ENCODE measurements at places on chromosomes 2 and 18.

DNA sequence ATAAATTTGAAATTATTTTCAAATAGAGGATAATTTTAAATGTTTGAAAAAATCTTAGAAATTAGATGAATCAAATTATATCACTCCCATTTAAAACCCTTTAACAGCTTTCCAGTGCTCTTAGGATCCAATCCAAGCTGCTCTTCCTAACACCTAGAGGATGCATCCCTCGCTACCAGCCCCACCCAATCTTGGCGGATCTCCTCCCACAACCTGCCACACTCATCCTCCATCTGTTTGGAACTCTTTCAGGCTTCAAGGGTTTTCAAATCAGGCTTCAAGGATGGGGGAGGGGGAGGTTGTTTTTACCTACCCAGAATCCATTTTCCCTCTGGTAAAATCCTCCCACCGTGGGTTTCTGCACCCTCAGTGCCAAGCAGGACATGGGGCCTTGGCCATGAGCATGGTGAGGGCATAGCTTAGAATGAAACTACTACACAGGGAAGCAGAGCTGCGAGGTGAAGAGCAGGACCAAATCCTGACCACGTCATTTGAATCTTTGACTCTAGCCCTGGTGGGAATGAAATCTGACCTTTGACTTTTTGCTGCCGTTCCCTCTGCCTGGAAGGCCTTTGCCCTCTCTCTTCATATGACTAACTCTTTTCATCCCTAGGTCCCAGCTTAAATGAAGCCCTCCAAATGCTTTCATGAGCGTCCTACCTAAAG lies 113.0 kb upstream of the MAPRE2 start:
- H3K4me1 ChIP-seq, result peaks cover 5% of the 10 kb centered on the region
- H3K36me3 ChIP-seq, result no peaks in the 10 kb centered on the region
- no peak overlapping the region for H3K4me3 ChIP-seq
- DNase-seq, result no peak
- no peak overlapping the region for H3K27ac ChIP-seq
- H3K27me3 ChIP-seq, result no peaks in the 10 kb centered on the region

- H3K27me3 ChIP-seq, result peaks cover 8% of the 10 kb centered on the region
- H3K4me1 ChIP-seq, result no peaks in the 10 kb centered on the region
- DNase-seq, result no peak
- no peak overlapping the region for H3K27ac ChIP-seq
- H3K4me3 ChIP-seq, result no peak overlapping the region
Measured at GRCh38 chr18:23967321-23968089, 47.0 kb upstream of the TTC39C start.

DNA sequence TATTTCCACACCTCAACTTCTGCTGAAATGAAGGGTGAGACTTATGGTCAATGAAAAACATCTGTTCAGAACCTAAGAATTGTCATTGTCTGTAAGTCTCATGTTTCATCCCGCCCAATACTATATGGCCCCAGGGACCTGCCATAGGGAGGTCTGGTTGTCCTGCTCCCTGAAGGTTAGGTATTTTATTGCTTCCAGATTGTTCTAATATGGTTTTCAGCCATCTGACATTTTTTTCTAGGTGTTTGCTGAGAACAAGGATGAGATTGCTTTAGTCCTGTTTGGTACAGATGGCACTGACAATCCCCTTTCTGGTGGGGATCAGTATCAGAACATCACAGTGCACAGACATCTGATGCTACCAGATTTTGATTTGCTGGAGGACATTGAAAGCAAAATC lies 7.3 kb downstream of the XRCC5 start:
- no peak for DNase-seq
- peaks cover 20% of the 10 kb centered on the region for H3K4me1 ChIP-seq
- peak overlapping the region; percentile 16 for H3K27ac ChIP-seq
- H3K36me3 ChIP-seq, result peaks cover 31% of the 10 kb centered on the region

DNA sequence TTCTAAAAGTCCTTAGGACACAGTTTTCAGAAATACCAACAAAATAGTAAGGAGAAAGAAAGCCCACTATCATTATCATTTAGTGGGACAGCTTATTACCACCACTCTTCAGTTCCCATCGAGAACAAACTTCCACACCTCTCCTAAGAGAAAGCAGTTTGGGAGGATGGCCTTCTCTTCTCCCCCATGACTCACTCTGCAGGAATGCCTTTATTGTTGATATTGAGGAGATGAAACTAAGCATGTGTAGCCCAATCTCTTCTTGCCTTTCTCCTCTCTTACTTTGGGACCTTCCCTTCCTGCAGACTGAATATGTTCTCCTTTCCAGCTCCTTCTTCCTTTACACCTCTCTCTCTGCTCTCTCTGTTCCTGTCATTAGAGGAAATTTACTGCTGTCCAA lies 30.0 kb upstream of the ERMN start:
- no peak for DNase-seq
- H3K36me3 ChIP-seq, result no peaks in the 10 kb centered on the region
- no peaks in the 10 kb centered on the region for H3K27me3 ChIP-seq

- no peak for DNase-seq
- H3K36me3 ChIP-seq, result no peaks in the 10 kb centered on the region
- no peaks in the 10 kb centered on the region for H3K27me3 ChIP-seq
- H3K27ac ChIP-seq, result no peak overlapping the region
Measured at GRCh38 chr2:124805060-124805459, 780.0 kb downstream of the CNTNAP5 start.

GRCh38 chr2:74585406-74586185 lies 31.1 kb downstream of the DOK1 start:
- H3K36me3 ChIP-seq, result no peaks in the 10 kb centered on the region
- H3K4me3 ChIP-seq, result no peak overlapping the region
- H3K4me1 ChIP-seq, result peaks cover 3% of the 10 kb centered on the region
- H3K27me3 ChIP-seq, result no peaks in the 10 kb centered on the region

Data from neuronal stem cell (in vitro differentiated cells).